ENCODE measurements at places on chromosomes 5 and 9. TPM values are rescaled to one million over a fixed set of nuclear protein-coding genes. Genes with fewer than 3 reads are reported as not detected.

ASPN gene
- 15.1 TPM for polyA plus RNA-seq

DNA sequence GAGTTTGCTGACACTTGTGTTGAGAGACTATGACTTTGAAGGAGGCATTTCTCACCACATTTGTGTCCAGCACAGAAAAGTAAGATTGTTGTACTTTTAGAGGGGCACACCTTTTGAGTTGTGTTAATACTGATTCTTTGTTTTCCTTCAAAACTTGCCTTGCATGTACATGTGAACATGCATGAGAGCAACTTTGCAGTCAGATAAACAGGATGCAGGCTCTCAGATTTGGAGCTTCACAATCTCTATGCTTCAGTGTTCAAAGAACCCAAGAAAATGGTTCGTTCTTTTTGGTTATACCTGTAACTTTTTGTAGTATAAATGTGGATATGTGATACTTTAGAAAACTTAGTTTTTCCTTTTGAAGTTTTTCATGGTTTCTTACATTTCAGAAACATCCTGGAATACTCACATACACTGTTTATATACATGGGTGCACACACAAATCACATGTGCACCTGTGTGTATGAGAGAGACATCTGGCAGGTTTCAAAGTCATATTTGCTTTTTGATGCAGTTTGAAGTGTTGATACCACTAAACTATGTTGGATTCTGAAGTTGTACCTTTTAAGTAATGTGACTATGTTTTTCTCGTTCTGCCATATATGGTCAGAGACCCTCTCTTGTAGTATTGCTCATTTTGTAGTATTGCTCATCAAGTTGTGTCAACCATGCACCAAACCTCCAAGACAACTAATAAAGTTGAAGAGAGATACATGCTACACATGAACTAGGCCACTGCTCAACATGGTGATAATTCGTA lies 190.7 kb downstream of the CD180 start:
- no peak for DNase-seq

- no peak for DNase-seq
These were observed 117.9 kb upstream of the CDH18 start for GRCh38 chr5:20105915-20106314.

NUTM2F gene
- not detected for polyA plus RNA-seq

CATSPER3 gene
- polyA plus RNA-seq = 1.2 TPM

DNA sequence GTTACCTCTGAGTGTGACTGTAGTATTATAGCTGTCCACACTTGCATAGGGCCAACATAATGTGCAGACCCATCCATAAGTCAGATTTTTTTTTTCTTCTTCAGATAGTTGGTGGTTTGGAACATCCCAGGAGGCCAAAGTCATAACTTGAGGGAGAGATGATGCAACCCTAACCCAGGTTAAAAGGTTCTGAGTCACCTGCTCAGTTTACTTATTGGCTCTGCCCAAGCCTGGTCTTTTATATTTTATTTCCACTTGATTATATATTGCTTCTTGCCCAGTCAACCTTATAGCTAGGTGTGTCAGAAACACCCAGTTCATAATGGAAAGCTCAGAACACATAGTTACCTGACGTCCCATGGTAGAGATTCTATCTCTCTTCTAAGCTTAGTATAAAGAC lies 113.1 kb upstream of the PCSK1 start:
- no peak for DNase-seq

RASEF gene
- 6.3 TPM for polyA plus RNA-seq

GRCh38 chr5:81172710-81173109 lies 60.4 kb upstream of the CKMT2 start:
- no peak for DNase-seq

KCNIP1 gene
- 11.7 TPM for polyA plus RNA-seq

GRCh38 chr9:8315211-8315610 lies 515.6 kb upstream of the DMAC1 start:
- DNase-seq = no peak

DNA sequence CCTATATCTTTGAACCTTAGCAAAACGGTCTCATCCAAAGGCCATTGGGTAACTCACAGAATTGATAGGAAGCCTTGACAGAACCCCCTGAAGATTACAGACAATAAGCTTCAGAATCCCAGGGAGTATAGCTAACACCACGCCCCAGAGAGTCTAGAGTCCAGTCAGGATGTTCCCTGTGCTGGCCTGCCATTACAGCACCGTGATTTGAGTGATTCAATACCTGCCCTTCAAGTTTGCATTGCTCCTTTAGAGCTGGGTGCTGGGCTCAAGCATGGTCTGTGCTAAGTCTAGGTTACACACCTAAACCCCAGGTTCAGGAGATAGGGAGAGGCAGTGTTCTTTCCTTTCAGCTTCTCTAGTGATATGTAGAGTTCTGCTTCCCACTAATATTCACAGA lies 90.5 kb downstream of the RASEF start:
- no peak for DNase-seq

SLC2A6 gene
- 1.0 TPM for polyA plus RNA-seq

GRCh38 chr9:8783941-8784340 lies 984.4 kb upstream of the DMAC1 start:
- DNase-seq = no peak

HSPB3 gene
- 0.61 TPM for polyA plus RNA-seq

- DNase-seq = no peak
These were observed 74.7 kb downstream of the MSX2 start for GRCh38 chr5:174799121-174799520.

GRCh38 chr5:115372146-115372545 lies 75.7 kb upstream of the CCDC112 start:
- no peak for DNase-seq

DNA sequence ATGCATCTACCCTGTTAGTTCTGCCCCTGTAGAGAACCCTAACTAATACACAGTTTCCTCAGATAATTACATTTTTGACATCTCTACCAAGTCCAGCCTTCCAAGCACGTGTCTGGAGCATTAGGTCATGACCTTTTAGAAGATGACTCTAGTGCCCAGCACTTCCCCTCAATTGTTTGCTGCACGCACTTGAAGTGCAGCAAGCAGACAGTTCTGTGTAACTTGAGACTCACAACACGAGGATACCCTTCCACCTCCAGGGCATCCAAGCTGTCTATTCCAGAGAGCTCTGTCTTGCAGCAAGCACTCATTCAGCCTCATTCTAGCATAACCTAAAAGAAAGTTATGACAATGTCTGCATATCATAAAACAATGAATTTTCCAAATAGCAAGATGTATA lies 1410.5 kb upstream of the CDH18 start:
- no peak for DNase-seq

CD72 gene
- polyA plus RNA-seq = 2.1 TPM

NUTM2G gene
- polyA plus RNA-seq = 0.33 TPM

DNA sequence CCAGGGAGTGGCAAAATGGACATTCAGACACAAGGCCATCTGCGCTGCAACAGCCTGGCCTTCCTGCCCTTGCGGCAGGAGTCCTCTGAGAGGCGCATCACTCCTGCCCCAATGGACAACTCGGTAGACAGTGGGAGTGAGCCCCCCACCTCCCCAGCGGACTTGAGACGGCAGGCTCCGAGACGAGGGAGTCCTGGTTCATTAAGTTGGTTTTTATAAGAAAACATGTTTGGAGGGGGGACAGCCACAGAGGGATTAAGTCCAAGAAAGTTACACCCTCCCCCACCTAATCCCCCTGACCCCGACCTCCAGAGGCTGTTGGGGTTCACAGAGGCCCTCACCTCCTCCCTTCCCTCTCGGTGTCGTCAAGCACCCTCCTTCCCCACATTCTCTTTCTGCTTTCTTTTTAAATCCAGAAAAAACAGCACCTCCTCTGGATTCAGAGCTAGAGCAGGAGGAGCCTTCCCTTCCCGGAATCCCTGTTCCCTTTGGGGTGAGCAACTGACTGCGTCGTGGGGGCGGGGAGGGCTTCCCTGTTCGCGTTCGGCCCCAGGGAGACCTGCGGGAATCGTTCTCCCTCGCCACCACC lies 1.8 kb upstream of the EGR1 start:
- DNase-seq = no peak

GRCh38 chr5:1763548-1763911 lies 36.1 kb downstream of the MRPL36 start:
- peak; percentile 39 for DNase-seq

DNA sequence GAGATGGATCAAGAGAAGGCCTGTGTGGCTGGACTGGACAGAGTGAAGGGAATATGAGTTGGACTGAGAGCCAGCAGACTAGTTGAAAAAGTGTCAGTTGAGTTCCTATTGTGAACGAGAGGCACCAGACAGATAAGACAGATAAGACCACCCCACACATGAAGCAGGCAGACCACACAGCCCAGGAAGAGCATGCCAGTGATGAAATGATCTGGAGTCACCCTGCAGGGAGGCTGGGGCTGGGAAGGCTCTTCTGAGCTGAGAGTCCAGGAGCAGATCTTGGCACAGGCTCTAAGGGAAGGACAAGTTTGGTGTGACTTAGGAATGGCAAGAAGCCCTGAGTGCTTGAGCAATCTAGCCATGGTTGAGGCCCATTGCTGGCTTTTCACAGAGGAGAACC lies 10.6 kb upstream of the SLC25A48 start:
- no peak for DNase-seq

GRCh38 chr9:24516463-24516862 lies 29.2 kb downstream of the IZUMO3 start:
- DNase-seq = no peak

DNA sequence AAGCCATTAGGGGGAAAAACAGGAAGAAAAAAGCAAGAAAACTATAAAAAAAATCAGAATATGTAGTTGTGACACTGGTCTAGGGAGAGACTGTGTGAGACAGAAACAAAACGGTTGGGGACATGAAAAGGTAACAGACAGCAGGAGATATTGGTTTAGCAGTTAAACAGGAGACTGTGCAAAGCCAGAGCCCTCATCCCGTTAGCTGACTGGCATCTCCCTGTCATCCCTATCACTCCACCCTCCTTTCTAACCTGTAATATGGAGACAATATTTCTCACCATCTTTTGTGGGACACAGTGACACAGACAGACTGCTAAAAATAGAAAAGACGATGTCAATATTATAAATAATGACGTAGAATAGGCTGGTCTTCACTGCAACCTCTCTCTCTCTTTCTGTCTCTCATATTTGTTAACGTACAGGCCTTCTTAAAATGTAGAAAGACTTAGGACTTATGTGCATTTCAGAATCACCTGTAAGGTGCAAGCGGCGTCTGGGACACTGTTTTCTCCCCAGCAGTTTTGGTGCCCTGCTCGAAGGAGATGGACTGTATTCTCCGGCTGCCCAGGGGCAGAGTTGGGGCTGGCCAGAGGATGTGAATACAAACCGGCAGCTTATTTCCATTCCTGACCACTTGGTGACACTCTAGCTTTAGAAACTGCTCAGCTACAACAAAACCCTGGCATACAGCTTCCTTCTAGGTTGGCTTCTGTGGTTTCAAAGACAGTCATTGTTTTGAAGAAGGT lies 190.6 kb downstream of the MAT2B start:
- DNase-seq = peak; percentile 60

- no peak for DNase-seq
These were observed 928 bp downstream of the HACD4 start for GRCh38 chr9:21030389-21031035.

DNA sequence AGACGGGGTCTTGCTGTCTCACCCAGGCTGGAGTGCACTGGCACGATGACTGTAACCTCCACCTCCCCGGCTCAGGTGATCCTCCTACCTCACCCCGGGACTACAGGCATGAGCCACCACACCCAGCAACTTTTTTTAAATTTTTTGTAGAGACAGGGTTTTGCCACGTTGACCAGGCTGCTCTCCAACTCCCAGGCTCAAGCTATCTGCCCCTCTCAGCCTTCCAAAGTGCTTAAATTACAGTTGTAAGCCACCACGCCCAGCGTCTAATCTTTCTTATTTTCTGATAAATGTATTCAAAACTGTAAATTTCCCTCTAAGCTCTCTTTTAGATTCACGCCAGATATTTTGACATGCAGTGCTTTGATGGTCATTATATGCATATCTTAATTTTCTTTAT lies 10.3 kb downstream of the FRRS1L start:
- DNase-seq = no peak

GRCh38 chr9:121954477-121955140 lies 138.5 kb downstream of the TTLL11 start:
- DNase-seq = no peak

- no peak for DNase-seq
These were observed 80.0 kb upstream of the C9orf72 start for GRCh38 chr9:27653246-27653645.

GRCh38 chr9:16241231-16241630 lies 629.2 kb downstream of the BNC2 start:
- no peak for DNase-seq

AIF1L gene
- 355 TPM for polyA plus RNA-seq

LRRC14B gene
- 0.08 TPM for polyA plus RNA-seq

TNFAIP8 gene
- 24.0 TPM for polyA plus RNA-seq

RLN2 gene
- polyA plus RNA-seq = 4.2 TPM

GRCh38 chr5:168975331-168975730 lies 325.6 kb downstream of the SLIT3 start:
- DNase-seq = no peak

MARVELD2 gene
- polyA plus RNA-seq = 27.3 TPM

DNA sequence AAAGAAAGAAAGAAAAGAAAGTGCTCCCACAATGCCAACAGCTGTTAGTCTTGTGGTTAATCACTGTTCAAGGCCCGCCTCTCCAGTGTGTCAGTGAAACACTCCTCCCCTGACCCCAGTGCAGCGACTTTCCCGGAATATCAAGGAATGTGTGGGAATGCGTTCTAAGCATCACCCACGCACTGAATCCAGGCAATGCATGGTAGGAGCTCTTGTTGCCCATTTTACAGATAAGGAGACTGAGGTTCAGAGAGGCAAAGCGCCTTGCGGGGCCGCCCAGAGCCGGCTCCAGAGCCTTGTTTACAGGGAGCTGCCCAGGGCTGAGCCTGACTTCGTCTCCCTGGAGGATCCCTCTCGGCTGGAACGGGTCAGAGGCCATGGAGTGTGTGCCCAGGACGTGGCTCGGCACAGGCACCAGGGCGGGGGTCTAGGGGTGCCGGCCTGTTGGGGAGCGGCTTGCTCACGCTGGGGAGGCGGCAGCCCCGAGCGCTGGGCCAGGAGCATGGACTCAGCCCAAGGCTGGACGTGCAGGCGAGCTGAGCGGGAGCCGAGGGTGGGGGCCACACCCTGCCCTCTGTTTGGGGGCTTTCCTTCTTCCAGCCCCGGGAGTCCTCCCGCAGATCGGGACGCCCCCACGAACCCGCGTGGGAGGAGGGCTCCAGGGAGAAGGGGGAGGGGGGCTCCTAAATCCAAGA lies 823 bp downstream of the ST6GALNAC6 start:
- no peak for DNase-seq

SOWAHA gene
- polyA plus RNA-seq = 4.5 TPM

- no peak for DNase-seq
These were observed 454.6 kb downstream of the CETN3 start for GRCh38 chr5:89954916-89955315.

GRCh38 chr5:177997319-177997670 lies 1.3 kb upstream of the PROP1 start:
- no peak for DNase-seq
